ENCODE measurements at places on chromosomes 1 and 21.

GRCh38 chr1:241532864-241533263 is 686 bp downstream of the KMO start:
- DNase-seq = no peak

- no peak for DNase-seq
These were observed 717.0 kb upstream of the TMPRSS15 start for GRCh38 chr21:19120591-19120990.

- no peak for DNase-seq
These were observed 8.2 kb upstream of the CDK11A start for GRCh38 chr1:1732381-1732780.

DNA sequence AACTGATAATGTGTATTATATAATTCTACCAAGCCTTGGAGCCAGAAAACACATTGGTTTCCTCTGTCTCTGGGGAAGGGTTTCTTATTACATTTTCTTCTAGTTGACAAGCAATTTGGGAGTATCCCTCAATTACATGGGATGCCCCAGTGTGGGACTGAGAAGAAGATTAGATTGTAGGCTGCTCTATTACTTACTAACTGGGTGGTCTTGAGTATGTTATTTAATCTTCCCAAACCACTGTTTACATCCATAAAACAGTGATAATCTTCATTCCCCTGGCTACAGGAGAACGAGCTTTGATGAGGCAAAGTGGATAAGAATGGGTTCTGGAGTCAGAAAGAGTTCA is 105.8 kb downstream of the TSEN15 start:
- DNase-seq = no peak

DNA sequence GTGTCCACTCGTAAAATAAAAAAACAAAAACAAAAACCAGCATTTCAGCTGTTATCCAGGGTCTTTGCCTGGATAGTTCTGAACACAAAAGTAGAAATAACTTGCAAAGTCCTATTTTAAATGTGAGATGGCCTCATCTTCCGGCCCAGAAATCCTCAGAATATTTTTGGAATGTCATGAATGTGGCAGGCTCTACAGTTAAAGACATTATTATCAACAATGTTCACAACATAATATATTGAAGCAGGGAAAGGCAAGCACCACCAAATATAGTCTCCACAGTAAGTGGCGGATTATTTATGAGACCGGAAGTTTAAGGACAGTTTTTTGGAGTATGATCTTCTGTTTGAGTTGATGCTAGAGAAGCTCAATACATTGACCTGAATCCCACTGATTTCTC is 1.2 kb upstream of the C1orf198 start:
- no peak for DNase-seq

- DNase-seq = no peak
These were observed 15.7 kb upstream of the GLIS1 start for GRCh38 chr1:53754484-53755312.

- no peak for DNase-seq
These were observed 220.7 kb upstream of the HOOK1 start for GRCh38 chr1:59593798-59594790.

DNA sequence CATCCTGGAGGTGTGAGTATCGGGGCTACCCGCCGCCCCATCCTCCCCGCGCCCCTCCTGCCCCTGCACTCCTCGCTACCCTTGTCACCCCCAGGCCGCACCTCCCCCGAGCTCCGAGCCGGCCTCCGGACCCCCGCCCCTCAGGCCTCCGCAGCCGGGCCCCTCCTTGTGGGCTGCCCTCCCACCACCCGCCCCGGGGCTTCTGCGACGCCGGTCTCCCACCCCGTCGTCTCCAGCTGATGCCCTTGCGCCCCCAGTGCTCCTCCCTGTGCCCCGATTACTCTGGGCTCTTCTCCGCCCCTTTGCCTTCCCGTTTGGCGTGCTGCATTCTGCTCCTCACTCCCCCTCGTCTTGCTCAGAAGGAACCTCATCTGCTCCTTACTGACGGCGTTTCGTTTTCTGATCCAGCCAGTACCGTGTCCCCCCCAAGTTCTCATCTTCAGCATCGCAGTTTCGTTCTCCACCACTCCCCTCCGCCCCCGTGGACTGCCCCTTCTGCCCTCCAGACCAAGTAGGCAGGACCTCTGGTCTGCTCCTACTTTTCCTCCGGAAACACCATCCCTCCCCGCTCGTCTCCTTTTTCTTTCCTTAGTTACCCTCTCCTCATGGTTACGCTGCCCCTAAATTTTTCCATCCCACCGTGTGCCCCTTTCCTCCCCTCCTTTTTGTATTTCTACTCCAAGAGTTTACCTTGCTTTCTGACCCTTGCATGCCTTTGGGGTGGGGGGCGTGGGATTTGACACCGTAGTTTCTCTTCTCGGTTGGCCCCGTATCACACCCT is 841 bp downstream of the SNX27 start:
- no peak for DNase-seq

DNA sequence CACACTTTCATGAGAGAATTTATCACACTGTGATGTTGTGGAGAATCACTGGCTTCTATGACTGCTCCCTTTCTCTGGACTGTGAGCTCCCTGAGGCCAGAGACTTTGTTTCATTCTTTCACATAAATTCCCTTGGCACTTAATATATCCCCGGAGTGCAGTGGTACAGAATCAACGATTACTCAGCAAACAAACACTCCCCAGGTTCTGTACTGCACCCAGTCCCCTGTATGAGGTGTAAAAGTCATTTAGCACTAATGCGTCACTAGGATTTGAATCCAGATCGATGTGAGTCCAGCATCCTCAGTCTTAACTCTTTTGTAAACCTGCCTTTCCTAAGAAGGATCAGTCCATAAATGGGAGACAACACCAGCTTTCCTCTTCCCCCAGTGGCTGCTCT is 6.8 kb upstream of the UTP25 start:
- no peak for DNase-seq

- DNase-seq = no peak
These were observed 259.5 kb upstream of the CHRM3 start for GRCh38 chr1:239126884-239127283.

- DNase-seq = no peak
These were observed 4.3 kb downstream of the PRMT2 start for GRCh38 chr21:46639489-46640386.

DNA sequence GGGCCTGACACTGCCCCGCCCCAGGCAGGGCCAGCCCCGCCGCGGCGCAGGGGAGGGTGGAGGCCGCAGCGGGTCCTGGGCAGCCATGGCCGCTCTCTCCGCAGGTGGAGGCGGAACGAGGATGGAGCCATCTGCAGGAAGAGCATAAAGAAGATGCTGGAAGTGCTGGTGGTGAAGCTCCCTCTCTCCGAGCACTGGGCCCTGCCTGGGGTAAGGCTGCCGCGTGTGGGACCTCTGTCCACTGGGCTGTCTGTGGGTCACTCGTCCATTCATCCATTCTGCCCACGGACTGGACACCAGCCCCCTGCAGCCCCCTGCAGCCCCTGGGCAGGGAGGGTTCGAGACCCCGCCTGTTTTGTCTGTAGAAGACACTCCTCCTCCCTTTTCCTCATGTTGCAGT is 18.4 kb upstream of the LRRC3 start:
- DNase-seq = no peak

- DNase-seq = no peak
These were observed 67.1 kb upstream of the PTGFRN start for GRCh38 chr1:116842654-116843053.

DNA sequence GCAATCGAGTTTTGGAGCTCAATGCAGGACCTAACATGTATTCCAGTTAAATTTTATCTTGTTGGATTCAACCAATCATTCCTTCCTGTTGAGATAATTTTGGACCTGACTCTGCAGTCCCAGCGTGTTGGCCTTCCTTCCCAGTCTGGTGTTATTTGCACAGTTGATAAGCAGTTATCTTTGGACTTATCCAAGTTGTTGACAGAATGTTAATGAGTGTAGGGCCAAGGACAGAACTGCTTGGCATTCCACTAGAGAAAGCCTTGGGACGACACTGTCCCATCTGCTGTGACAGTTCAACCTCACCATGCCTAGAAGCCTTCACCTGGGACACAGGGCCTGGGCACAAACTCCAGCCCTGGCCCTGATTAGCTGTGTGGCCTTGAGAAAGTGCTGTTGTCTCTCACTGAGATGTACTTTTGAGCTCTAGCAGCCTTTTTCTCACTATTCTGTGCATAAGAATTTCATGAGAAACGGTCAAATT is 104.1 kb upstream of the SLC25A33 start:
- no peak for DNase-seq

Measured in stimulated activated CD8-positive, alpha-beta memory T cell treated with anti-CD3 and anti-CD28 coated beads, Interleukin-15, amount 100 ng/mL, for 1 hour (primary cell).